Activated CD4-positive, alpha-beta T cell treated with anti-CD3 and anti-CD28 coated beads for 1 hour (primary cell): ENCODE measurements at places on chromosomes 3 and 15.
A peak's percentile ranks its signal among the peaks of the same experiment; 100 is the strongest.

- DNase-seq = no peak
Measured at GRCh38 chr15:97989299-97989698, 28.8 kb downstream of the ARRDC4 start.

DNA sequence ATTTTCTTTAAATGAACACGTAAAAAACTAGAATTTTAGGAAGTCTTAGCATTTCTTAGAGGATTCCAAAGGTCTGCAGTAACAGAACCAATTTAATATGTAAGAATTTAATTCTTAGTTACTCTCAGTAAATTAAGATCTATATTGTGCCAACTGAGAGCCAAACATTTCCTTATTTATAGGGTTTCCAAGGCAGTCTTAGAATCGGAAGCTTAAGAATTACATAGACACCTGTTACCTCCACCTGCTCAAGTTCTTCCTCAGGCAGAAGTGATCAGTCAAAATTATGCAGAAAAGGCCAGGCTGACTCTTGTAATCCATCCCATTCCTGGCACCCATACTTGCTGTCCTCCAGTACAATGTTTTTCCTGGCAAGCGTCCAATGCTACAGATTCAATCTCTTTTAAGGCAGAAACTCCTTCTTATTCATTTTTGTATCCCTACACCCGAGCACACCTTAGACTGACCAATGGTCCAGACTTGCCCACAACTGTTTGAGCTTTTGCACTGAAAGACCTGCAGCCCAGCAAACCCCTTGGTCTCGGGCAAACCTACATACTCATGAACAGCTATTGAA, 64.3 kb downstream of the NCEH1 start:
- no peak for DNase-seq

- DNase-seq = no peak
Measured at GRCh38 chr3:196991581-196992460, 23.2 kb upstream of the PIGZ start.

DNA sequence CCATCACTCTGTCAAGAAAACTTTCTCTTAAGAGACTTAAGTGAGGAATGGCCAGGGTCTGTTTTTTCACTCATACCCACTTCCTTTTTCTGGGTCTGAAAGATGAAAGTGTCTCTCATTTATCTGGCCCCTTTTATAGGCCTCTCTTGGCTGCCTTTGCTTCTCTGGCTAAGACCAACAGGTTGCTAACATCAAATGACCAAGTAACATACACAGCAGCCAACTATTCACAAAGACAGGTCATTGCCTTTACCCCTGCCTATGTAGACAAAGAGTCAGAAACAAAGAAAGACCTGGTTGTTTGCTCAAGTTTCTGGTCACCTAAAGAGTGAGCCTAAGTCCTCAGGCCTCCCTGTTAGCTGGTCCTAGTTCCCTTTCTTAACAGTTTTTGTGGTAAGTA, 24.0 kb upstream of the CSTA start:
- DNase-seq = no peak

DNA sequence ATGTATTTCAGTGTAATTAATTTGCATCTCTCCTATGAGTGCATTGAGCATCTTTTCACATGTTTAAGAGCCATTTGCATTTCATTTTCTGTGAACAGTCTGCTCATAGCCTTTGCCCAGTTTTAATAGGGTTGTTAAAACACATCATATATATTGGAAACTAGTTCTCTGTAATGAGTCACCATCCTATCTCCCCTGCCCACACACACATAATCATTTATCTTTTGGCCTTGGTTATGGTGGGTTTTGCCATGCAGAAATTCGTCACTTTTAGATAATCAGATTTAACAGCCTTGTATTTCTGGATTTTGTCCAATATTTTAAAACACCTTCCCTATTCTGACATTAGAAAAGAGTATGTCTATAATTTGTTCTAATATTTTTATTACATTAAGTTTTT, 11.9 kb upstream of the CHRM5 start:
- DNase-seq = no peak

GRCh38 chr15:66095871-66096687, 157.5 kb downstream of the MEGF11 start:
- no peak for DNase-seq

- DNase-seq = no peak
Measured at GRCh38 chr3:18868911-18869689, 279.2 kb upstream of the KCNH8 start.

DNA sequence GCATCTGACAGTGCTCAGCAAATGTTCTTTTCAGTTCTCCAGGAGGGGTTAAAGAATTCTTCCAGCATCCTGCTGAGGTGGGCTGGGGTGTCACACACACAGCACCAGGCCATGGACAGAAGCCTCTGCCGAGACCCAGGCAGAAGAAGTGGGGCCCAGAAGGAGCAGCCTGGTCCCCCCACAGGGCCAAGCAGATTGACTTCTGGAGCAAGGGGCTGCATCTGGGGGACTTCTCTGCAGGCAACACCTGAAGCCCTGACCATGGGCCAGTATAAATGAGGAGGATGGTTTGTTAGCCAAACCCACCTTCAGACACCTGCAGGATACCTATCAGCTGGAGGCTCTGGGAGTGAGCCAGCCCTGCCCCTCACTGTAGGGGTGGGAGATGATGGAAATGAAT, 16.2 kb upstream of the TMEM40 start:
- no peak for DNase-seq

DNA sequence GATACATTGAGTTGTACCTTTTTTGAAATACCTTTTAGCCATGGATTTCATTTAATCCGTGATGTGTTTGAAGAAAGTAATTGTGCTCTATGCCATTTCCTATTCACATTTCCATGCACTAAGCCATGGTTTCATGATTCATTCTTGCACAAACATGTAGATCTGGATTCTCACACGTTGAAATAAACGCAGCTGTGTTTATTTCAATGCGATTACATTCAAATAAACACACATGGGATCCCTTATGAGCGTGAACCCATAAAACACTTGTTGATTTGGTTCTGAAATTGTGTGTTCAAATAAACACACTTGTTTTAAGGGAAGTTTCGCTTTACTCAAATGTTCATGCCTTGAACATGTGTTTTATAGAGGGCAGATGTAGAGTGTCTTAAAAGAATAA, 39.2 kb downstream of the BBX start:
- no peak for DNase-seq

GRCh38 chr15:85353516-85353915, 26.9 kb upstream of the AKAP13 start:
- no peak for DNase-seq

DNA sequence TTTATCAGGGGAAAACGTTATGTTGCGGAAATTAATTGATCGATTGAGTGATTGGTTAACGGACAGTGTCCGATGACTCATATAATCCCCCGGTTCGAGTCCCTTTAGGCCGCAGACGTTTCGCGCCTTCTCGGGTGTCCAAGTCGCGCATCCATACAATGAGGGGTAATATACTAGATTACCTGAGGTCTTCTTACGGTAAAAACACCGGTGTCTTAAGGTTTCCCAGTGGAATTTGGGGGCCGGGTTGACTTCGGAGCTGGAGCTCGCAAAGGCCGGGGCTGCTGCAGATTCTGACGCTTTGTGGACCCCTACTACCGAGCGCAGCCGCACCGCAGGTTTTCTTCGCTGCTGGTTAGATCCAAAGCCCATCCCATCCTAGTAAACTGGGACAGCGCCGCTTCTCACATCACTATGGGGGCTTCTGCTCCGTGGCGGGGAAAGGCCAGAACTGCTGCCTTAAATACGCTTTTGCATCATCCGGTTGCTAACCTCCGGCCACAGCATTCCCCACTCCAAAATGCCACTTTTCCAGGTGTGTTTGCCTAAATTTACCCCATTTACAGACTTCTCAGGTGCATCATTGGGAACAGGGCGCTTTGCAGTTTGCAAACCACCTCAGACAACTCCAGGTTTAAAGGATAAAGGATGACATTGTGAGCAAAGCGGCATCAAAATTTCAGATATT, 858 bp upstream of the SACM1L start:
- DNase-seq = no peak

DNA sequence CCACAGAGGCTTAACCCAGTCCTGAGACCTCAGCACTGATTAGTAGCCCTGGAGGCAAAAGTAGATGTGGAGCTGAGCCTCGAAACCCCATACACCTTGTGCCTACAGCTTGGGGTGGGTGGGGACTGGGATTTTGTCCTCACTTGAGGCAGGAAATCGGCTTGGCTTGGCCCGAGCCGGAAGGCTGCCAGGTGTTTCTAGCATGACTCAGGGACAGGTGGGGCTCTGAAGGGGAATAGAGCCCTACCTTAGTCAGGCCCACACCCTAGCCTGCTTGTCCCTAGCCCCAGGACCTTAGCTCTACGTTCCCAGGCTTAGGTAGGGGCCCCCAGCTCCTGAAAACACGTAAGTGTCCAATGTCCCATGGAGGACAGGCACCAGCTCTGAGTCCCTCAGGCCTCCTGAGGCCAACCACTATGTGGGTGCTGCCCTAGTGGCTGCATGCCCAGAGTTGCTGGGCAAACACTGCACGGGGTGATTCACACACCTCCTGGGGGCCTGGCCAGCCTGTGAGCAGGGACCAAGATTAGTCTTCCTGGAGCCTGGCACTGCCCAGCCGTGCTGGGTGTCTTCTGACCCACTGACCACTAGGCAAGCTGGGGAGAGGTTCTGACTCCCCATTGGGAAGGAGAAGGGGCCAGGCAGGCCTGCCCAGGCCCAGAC, 3.1 kb downstream of the MST1R start:
- DNase-seq = no peak

- DNase-seq = no peak
Measured at GRCh38 chr3:119541547-119541946, 17.9 kb downstream of the CD80 start.

DNA sequence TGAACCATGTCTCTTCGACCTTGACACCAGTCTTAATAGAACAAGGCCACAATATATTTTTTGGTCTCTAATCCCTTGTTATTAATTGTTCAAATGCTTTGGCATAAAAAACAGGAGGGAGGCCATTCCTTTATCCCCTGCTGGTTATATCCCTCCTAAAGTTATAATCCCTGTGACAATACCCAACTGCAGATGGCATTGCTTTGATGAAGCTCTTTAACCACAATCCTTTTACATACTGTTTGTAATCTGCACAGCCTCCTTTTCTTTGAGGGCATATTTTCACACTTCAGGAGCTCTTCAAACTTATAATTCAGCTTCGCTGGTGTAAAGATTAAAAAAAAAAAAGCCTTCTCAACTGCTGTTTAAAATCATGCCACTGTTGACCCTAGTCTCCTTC, 919.0 kb downstream of the EPHA3 start:
- no peak for DNase-seq

DNA sequence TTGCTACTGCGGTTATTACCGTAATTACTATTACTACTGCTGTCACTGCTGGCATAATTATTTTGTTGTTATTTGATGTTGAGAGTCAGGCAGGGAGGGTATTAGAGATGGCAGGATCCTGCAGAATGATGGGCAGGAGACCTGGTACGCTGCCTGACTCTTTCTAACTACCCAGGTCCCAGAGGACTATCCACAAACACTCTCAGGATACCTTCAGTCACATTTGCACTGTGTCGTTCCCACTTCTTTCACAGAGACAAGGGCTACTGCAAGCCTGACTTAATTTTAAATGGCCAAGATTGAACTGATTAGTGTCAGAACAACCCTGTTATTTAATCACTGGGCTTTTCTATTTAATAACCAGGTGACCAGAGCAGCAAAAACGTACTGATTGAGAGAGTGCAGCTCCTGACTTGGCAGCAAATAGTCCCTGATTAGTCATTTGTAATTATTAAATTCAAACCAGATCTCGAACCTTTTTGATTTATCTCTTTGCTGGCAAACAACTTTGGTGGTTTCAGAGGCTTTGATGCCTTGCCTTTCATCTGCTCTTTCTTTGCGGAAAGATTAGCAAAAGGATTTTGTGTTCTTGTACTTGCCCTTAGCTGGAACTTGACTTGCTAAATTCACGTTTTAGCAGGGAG, 88.8 kb upstream of the ARHGEF3 start:
- DNase-seq = no peak

GRCh38 chr15:34693053-34693744, 61.6 kb downstream of the GJD2 start:
- DNase-seq = no peak

DNA sequence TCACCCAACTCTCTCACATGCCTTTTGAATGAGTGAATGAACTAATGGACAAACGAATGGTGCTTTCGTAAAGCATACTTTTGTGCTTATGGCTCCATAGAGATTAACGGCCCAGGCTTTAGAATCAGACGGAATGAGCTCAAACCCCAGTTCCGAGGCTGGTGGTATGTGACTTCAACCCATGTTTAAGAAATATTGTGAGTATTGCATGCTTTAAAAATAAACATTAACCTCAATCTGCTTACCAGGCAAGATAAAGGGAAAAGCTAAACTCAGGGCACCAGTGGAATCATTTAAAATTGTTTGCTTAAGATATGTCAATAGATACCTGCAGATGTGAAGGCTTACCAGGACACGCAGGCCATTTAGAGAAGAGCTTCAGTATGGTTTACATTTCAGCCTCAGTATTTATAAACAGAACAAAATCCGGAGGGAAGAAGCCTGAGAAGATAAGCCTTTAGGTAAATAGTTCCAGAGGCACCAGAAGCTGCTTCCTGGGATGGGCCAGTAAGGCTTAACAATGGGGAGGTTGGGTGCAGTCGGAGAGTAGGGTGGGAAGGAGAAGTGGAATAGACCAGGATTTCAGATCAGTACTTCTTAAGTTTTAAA, 186.4 kb downstream of the ADAMTS9 start:
- DNase-seq = no peak

DNA sequence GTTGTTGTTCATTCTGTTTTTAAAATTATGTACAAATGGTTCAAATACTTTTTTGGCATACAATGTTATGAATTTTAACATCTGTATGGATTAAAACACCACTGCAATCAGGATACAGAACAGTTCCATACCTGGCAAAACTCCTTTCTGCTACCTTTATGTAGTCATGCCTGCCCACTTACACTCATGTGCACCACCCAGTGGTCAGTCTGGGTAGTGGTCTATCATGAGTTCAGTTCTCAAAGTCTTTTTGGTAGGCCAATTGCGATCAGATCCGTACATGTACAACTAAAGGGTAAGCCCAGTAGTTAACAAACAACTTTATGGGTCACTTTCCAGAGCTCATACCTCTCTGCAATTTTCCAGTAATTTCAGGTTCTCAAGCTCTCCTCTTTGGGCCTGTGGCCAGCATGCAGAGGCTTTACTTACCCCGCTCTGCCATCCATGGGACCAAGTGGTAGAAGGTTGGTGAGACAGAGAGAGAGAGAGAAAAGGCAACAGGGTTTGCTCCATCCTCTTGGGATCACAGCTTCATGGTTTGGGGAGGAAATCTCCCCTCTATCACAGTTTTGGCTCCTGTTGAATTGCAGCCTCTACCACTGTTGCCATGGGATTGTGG, 63.9 kb upstream of the FAM98B start:
- DNase-seq = peak; percentile 35

DNA sequence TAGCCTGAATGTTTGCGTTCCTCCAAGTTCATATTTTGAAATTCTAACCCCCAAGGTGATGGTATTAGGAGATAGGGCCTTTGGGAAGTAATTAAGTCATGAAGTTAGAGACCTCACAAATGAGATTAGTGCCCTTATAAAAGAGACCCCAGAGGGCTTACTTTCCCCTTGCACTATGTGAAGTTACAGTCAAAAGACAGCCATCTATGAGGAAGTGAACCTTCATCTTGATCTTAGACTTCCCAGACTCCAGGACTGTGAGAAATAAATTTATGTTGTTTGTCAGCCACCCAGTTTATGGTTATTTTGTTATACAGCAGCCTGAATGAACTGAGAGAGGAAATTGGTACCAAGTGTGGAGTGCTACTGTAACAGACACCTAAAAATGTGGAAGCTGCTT, 74.4 kb downstream of the DAPK2 start:
- DNase-seq = no peak
